D341Med (cell line): ENCODE measurements at places on chromosomes 3 and 15.

DNA sequence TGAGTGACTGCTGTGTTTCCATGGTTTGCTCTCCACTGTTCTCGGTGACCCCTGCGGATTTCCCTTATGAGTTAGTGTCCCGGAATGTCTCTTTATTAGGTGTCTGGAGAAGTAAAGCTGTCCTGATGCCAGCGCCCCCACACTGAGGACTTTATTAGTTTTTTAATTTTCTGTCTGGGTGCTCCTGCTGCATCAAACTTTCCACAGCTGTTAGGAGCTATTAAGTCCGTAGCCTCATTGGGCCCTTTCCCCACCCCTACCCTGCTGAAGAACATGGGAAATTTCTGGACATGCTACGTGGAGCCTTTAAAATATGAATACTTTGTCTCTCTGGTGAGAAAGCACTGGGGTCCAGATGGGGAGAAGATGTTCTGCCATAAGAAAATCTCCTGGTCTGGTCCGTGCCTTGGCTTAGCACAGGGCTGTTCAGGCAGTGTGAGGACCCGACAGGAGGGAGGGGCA, 161.7 kb upstream of the HES1 start:
- no peak for DNase-seq

DNA sequence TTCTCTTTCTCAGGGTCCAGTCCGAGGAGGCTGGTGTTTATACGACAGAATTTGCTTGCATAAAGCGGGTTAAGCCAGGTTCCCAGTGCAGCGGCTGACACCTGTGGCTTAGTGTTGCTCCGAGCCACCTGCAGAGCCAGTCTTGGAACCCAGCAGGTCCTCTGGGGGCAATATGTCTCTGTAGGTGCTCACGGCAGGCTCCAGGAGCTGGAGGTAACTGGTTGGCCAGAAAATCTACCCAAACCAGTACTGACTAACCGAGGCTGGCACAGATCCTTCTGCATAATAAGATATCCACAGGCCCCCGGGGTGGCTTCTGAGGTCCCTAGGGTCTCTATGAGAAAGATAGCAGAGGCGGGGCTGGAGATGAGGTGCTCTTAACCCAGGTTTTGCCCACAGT, 3.2 kb downstream of the MGLL start:
- DNase-seq = no peak

DNA sequence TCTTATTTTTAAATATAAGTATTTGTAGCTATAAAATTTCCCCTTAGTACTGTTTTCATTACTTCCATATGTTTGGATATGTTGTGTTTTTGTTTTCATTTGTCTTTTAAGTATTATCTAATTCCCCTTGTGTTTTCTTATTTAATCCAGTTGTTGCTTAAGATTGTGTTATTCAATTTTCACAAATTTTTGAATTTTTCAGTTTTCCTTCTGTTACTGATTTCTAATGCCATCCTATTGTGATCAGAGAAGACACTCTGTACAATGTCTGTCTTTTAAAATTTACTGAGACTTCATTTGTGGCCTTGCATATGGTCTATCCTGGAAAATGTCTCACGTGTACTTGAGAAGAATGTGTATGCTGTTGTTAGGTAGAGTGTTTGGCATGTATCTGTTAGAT, 795.6 kb upstream of the CFAP20DC start:
- no peak for DNase-seq

GRCh38 chr15:50431204-50431603, 7.0 kb downstream of the USP8 start:
- no peak for DNase-seq

DNA sequence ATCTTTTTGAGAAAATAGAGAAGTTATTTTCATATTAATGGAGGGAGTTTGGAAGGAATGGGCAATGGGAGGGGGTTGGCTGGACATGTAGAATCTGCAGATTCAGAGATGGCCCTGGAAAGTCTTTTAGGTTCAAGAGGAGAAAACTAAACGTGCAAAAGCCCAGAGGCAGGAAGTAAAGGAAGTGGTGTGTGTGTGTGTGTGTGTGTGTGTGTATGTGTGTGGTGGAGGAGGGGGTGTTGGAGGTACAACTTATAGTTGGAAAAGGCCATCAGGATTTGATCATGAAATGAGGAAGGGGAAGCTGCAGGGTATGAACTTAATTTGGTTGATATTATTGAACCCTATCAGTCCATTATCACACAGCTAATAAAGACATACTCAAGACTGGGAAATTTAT, 5.6 kb upstream of the LPP start:
- no peak for DNase-seq

GRCh38 chr3:43180027-43180426, 74.1 kb upstream of the POMGNT2 start:
- DNase-seq = no peak

GRCh38 chr15:40902605-40903561, 8.6 kb downstream of the VPS18 start:
- DNase-seq = no peak

DNA sequence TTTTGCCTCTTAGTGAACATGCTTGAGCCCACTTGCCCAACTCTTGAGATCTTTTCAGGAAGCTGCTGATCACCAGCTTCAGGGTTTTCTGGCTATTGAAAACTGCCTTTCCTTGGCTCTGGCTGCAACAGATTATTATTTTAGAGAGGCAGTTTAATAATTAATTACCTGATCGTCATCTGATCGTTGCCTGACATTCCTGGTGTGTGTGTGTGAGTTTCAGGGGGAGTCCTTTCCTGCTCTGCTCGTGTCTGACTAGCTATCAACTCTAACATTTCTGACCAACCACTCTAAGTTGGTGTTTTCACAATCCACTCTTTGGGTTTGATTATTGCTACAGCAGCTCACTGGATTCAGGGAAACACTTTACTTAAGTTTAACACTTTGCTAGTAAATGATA, 84.3 kb upstream of the SPATA16 start:
- DNase-seq = no peak

- DNase-seq = peak; percentile 55
These were observed 753 bp downstream of the INAFM2 start for GRCh38 chr15:40323953-40324937.

GRCh38 chr3:114556657-114557213, 262.9 kb downstream of the TIGIT start:
- DNase-seq = no peak

- DNase-seq = no peak
These were observed 57.2 kb downstream of the POLQ start for GRCh38 chr3:121488628-121489027.

DNA sequence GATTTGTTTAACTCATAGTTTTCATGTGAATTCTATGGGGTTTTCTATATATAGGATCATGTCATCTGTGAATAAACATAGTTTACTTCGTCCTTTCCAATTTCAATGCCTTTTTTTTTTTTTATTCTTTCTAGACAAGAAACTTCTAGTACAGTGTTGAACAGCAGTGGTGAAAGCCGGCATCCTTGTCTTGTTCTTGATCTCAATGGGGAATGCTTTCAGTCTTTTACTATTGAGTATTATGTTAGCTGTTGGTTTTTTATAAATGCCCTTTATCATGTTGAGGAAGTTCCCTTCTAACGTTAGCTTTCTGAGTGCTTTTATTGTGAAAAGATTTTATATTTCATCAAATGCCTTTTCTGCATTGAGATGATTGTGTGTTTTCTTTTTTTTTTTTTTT, 69.0 kb downstream of the SLMAP start:
- no peak for DNase-seq

GRCh38 chr15:46672041-46672440, 1037.2 kb downstream of the SQOR start:
- DNase-seq = no peak

DNA sequence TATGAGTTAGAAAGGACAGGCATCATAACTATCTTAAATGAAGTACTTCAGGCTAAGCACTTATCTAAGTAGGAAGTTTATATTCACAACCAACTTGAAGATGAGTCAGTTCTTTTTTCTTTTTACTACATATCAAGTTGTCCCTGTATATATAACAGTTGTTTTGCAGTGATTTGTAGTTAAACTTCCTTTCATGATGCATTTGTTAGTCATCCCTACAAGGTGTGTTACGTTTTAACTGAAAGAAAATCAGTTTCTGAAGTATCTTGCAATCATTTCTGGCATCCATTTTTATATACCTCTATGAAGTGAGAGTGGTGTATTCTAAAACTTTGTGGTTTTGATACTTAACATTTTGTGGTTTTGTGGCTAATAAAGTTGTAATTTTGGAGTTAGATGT, 46.1 kb downstream of the ZFAND6 start:
- DNase-seq = no peak

DNA sequence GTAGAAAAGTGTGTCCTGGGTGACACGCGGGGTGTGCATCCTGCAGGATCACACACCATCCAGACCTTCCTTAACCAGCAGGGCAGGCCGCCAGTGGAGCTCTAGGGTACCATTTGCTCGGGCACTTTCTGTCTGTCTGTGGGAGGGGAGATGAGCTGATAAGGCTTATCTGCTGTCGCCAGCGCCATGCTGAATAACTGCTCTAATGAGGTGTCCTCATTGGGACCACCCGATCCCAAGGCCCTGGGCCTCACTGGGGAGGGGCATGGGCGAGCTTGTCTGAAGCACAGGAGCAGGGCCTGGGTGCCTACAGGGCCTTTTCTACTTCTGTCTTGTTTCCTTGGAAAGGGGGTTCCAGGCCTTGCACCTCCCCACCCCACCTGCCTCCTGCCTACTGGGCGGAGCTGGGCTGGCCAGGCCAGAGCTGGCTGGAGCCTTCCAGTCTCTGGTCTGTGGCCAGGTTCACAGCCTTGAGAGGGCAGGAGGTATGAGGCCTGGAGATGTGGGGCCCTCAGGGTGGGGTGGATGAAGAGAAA, 2.5 kb upstream of the GATA2 start:
- no peak for DNase-seq

- DNase-seq = no peak
These were observed 36.5 kb downstream of the DAPK2 start for GRCh38 chr15:64009798-64010261.

GRCh38 chr3:177345049-177345972, 148.0 kb upstream of the TBL1XR1 start:
- DNase-seq = peak; percentile 40

- no peak for DNase-seq
These were observed 134.5 kb upstream of the AADACL2 start for GRCh38 chr3:151599103-151599672.

- DNase-seq = no peak
These were observed 82.2 kb downstream of the SCN11A start for GRCh38 chr3:38969317-38970235.

GRCh38 chr3:125662675-125663074, 67.4 kb upstream of the OSBPL11 start:
- no peak for DNase-seq

DNA sequence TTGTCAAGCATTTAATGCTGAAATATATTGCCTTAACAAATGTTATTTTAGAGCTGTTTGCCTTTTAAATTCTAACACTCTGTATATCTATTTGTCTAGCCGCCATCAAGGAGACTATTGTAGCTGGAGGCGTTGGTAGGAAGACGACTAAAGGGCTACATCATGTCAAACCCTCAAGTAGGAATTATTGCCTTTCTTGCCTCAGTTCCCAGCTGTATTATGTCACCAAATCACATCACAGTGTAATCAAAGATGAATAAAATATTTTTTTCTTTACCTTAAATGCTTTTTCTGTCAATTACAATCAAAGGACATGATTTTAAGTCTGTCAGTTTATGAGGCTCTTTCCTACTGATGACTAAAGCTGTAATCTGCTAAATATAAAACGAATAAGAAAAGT, 233.1 kb downstream of the ZIC4 start:
- no peak for DNase-seq

DNA sequence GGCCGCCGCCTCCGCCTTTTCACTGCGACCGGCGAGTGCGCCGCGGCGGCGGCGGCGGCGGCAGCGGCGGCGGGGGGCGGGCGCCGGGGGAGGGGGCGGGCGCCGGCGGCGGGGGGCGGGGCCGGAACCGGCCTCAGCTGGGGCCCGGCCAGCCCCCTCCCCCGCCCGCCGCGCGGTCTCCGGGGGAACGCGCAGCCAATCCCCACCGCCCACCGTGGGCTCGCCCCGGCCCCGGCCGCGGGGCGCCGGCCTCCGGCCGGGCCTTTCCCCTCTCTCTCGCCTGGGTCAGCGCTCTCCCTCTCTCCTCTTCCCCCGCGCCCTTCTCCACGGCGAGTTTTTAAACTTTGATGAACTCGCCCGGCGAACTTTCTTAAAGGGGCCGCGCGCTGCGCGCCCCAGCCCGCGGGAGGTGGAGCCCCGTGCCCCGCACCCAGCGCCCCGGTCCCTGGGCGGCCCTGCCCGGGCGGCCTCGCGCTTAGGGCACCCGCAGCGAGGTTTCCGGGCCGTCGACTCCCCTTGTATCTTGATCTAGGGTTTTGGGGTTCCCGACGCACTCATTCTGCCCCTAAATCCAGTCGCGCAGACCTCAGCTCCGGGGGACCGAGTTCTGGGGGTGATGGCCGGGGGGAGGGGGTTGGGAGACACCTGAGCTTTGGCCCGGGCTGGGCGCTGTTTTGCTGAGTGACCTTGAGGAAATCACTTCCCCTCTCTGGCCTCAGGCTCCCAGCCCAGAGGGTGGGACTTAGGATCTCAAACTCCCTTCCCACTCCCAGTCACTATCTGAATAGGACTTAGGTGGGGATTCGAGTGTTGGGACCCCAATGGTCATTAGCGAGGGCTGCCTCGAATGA, at the start of gene RBPMS2:
RBPMS2 (minus strand) TSS at position 39 of the 851 bp plus-strand sequence. CDS start 270 bp downstream, outside the sequence.
- DNase-seq = peak; percentile 70

DNA sequence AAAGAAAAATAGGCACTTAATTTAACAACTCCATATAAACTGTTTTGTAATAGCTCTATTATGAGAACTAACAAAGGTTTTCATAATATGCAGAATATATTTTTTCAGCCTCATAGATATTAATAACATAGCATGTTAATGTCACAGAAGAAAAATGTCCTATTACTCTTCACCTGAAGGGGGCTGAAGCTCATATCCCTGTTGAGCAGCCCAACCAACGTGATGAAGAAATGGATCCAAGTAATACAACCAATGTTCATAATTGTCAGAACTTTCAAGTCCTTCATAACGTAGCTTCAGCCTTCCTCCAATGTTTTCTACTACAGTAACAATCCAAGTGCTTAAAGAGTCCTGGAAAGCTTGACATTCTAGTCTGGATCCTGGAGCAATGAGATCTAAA, 34.5 kb upstream of the STIMATE start:
- DNase-seq = no peak

GRCh38 chr3:115428841-115429240, 194.5 kb upstream of the GAP43 start:
- no peak for DNase-seq

- DNase-seq = no peak
These were observed 66.3 kb downstream of the RLBP1 start for GRCh38 chr15:89155122-89155521.
